Endothelial cell (in vitro differentiated cells): ENCODE measurements at places on chromosomes 11 and 22. TPM values are rescaled to one million over a fixed set of nuclear protein-coding genes. Genes with fewer than 3 reads are reported as not detected.

DNA sequence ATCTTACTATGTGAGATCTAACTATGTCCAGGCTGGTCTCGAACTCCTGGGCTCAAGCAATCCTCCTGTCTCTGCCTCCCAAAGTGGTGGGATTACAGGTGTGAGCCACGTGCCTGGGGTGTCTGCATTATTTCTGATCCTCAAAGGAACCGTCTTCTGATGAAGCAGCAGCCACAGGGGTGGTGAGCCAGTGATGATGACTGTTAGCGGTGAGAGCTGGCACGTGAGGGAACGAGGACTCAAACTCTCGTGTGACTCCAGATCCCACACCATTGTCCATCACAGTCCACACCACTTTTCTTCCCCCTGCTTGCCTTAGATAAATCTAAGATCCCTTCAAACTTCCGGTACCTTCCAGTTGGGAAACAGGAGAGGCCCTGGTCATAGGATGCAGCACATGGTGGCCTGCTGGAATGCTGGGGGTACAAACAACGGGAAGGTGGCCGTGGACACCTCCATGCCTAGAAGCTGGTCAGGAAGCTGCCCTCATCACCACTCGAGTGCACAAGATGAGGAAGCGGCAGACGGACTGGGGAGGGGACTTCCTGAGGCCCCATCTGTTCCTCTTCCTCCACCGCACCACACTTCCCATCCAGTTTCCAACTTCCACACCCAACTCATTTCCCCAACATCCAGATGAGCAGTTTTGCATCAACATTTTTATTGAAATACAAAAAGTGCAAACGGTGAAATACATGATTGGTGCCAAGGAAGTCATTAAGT is 23.8 kb downstream of the ARHGAP1 start:
- H3K4me1 ChIP-seq: peaks cover 39% of the 10 kb centered on the region
- DNase-seq: peak; percentile 24
- peak overlapping the region; percentile 26 for H3K4me3 ChIP-seq
- peak overlapping the region; percentile 91 for H3K27ac ChIP-seq
- peaks cover 35% of the 10 kb centered on the region for H3K36me3 ChIP-seq
- peaks cover 14% of the 10 kb centered on the region for H3K27me3 ChIP-seq

DNA sequence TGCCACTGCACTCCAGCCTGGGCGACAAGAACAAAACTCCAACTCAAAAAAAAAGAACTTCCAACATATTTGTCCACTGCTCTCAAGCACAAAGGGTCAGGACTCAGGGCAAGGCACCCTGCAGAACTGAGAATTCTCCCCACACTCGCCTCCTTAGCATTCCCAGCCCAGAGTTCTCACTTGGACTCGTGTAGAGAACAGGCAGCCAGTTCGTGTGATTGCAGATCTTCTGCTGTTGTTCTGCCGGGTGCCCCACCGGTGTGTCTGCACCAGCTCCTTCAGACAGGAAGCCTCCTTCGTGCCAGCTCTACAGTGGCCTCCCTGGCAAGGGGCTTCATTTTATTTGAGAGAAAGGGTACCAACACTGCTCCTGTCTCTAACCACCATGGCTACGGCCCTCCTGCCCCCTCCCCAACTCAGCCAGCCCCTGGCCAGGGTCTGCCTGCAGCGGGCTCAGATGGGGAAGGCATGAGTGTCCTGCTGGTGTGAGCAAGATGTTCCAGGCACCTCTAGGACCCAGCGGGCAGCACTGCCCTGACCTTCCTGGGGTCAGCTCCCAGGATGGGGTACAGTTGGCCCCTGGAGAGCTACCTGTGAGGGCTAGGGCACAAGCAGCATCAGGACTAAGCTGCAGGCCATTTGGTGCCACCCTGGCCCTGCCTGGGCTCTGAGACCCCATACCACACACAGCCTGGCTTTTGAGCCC is 19.5 kb upstream of the SCGB1A1 start:
- no peak for DNase-seq
- peaks cover 10% of the 10 kb centered on the region for H3K27me3 ChIP-seq
- no peak overlapping the region for H3K4me3 ChIP-seq
- H3K27ac ChIP-seq: no peak overlapping the region
- peaks cover 13% of the 10 kb centered on the region for H3K4me1 ChIP-seq

DNA sequence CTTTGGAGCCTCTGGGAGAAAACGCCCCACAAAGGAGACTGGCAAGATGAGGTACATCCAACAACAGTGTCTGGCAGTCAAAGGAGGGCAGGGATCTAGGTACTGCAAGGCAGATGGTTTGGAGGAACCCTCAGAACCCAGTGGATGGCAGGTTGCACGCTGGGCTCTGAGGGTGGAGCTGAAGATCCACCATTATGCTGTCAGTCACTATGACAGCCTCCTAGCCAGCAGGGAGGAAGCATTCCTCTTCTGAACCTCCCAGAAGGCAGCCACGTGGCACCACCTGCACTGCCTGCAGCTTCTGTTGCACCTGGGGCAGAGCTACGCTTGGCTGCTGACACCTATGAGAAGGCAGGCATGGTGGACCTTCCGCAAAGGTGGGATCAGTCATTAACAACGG is 40.2 kb downstream of the HTR3A start:
- H3K36me3 ChIP-seq: no peaks in the 10 kb centered on the region
- H3K4me1 ChIP-seq: no peaks in the 10 kb centered on the region
- H3K27ac ChIP-seq: no peak overlapping the region
- no peak for DNase-seq
- H3K4me3 ChIP-seq: no peak overlapping the region

DNA sequence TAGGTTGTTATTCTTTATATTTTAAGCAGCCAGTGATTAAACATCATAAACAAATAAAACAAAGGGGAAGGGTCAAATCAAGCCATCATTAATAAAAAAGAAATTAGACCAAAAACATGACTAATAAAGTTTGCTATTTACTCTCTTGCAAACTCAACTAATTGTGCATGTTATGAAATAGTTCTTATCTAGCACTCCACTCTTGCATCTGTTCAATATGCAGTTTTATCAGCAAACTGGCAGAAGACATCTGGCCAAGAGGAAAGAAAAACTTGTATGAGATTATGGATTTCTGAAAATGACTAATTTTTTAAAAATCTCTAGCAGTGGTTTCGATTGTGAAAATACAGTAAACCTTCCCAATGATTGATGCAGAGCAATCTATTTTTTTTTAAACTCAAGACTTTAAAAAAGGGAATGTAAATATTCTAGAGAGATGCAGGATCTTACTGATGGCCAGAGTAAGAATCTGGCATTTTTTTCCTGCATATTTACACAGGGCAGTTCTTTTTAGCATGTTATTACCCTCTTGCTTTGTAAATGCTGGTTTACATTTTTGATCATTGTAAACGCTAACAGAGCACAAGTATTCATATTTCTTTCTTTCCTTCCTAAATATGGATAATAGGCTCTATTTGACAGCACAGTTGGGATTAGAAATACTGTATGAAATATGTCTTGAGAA is 83.3 kb downstream of the GRIA4 start:
- no peaks in the 10 kb centered on the region for H3K4me1 ChIP-seq
- no peaks in the 10 kb centered on the region for H3K36me3 ChIP-seq
- no peak for DNase-seq
- H3K27me3 ChIP-seq: no peaks in the 10 kb centered on the region

DNA sequence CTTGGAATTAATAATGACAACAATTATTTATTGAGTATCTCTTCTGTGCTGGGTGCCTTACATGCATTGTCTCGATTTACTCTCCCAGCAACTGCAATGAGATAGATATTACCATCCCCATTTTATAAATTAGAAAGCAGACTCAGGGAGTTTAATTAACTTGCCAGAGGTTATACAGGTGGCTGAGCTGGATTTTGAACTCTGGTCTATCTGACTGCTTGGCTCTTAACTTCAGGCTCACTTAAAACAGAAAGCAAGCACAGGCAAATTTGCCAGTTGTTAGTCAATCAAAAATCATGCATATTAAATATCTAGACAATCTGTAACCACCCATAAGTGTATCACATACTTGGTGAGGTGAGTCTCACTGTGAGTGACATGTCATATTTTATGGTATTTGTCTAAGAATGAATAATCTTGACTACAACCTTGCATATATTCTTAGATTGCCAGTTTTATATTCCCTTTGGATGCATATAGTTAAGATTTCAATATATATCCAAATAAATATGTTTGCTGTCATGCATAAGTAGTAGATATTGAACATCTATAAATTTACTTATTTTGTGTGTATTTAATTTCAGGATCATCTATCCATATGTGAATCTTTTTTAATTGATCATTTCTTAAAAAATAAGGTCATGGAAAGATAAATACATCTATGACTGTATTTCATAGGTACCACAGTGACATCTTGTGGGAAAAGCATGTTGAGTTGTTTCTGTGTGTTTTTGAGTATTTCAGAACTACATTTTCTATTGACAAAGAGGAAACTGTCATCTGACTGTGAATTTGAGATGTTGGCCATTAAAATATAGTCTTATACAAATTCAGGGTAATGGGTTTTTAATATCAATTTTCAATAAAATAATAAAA is 112.0 kb upstream of the ARHGAP42 start:
- H3K27ac ChIP-seq: no peak overlapping the region
- no peak for DNase-seq
- H3K4me3 ChIP-seq: no peak overlapping the region
- H3K36me3 ChIP-seq: no peaks in the 10 kb centered on the region

DNA sequence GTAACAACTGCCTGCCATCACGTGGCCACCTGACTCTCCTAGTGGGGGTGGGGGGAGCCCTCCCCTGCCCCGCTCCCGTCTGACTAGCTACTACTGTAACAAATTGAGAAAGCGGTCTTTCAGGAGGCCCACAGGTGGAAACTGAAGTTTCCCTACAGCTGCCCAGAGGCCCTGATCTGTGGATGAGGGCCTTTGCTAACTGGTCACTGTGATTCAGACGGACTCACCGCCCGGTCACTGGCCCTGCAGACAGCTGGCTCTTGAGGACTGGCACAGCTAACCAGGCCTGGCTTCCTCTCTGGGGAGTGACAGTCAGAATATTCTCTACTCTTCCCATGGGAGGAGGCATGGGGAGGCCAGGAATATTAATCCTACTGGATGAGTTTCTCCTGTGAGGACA is 116.8 kb downstream of the ARHGAP8 start:
- DNase-seq: no peak
- no peak overlapping the region for H3K4me3 ChIP-seq
- no peaks in the 10 kb centered on the region for H3K4me1 ChIP-seq
- peaks cover 7% of the 10 kb centered on the region for H3K27me3 ChIP-seq
- no peak overlapping the region for H3K27ac ChIP-seq

DNA sequence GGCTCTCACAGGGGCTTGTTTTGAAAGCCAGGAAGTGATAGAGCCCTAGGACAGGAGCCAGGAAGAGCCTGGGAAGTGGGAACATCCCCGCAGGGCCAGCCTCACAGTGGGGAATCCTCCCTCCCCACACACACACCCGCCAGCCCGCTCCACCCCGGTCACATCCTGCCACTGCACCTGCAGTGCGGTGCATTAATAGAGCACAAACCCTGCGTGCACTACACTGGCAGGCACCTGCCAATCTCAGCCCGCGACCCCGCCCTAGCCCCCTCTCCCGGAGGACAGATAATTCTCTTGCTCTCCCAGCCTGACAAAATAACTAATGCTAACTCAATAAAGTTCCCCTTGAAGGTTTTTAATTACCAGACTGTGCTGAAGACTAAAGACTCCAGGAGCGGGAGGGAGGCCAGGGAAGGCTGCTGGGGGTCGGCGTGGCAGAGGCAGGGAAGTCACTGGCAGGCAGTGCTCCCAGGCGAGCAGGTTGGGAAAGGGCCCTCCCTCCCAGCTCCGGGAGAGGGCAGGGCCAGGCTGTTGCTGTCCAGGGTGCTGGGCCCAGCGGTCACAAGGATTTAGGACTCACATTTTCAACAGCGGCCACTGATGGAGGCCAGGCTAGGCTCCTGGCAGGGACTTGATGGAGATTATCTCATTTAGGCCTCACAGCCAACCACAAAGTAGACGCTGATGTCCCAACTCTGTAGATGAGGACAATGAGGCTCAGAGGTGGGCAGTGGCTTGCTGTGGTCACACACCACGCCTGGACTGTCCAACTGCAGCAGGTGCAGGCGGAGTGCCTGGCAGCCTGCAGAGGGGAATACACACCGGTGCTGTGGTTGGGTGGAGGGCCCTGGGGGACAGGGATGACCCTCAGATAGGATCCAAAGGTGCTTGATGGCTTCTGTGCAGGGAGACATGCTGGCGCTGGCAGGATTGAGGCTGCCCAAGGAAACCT is 23.9 kb upstream of the TCF20 start:
- H3K36me3 ChIP-seq: no peaks in the 10 kb centered on the region
- peaks cover 4% of the 10 kb centered on the region for H3K4me1 ChIP-seq
- DNase-seq: peak; percentile 85
- no peak overlapping the region for H3K4me3 ChIP-seq

DNA sequence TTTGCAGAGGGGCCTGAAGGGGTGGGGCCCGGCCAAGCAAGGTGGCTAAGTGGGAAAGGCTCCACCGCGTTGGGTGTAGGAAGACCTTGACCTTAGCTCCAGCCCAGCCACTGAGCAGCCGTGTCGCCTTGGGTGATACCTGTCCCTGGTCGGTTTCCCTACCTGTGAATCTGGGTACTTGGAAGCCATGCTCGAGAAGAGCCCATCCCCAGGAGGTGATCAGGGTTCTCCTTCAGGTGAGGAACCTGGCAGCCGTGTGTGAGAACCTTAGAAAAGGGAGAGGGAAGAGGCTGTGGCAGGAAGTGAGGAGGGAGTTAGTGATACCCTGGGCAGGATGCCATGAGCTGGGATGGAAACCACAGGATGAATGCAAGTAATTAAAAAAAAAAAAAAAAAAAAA is 21.6 kb downstream of the PPARA start:
- H3K4me1 ChIP-seq: peaks cover 4% of the 10 kb centered on the region
- no peak for DNase-seq
- peaks cover 5% of the 10 kb centered on the region for H3K27me3 ChIP-seq
- H3K36me3 ChIP-seq: peaks cover 9% of the 10 kb centered on the region
- H3K27ac ChIP-seq: no peak overlapping the region

DNA sequence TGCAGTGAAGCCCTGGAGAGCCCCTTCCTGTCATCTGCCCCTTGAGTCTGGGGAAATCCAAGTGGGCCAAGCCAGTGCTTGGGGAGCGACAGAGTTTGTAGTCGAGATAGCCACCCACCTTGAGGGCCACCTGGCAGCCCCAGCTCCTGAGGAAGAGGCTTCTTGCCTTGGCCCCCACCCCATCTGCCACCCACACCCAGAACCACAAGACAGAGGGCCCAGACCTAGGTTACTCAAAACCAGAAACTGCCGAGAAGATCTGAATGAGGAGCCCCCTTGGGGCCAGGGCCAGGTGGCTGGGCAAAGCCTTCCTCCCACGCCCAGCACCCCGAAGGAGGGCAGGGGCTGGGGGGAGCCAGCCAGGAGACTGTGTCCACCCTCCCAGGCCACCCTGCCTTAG is 18.8 kb upstream of the PRR5 start:
- H3K27ac ChIP-seq: no peak overlapping the region
- H3K27me3 ChIP-seq: peaks cover 9% of the 10 kb centered on the region
- no peak overlapping the region for H3K4me3 ChIP-seq
- DNase-seq: no peak

STK33 gene
- total RNA-seq: 17.9 TPM

SCGB1C1 gene
- total RNA-seq: not detected

DNA sequence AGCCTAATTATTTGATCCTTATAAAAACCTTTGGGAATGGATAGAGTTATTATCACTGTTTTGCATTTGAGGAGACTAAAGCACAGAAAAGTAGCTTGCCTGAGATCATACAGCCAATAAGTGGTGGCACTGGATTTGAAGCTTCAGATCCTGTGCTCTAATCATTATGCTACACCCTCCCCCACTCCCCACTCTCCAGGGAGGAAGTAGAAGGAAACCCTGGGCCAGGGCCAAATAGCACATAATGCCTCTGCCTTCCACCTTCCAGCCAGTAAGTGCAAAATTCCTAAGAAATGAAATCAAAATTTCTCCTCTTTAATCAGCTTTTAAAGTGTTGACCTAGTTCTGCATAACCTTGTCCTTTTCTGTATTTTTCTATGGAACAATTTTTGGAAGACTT is 61.6 kb downstream of the SIK2 start:
- peaks cover 3% of the 10 kb centered on the region for H3K27me3 ChIP-seq
- peaks cover 3% of the 10 kb centered on the region for H3K36me3 ChIP-seq
- H3K4me1 ChIP-seq: peaks cover 19% of the 10 kb centered on the region
- H3K27ac ChIP-seq: no peak overlapping the region

SHANK3 gene
- 223 TPM for total RNA-seq

AAMDC gene
- 24.7 TPM for total RNA-seq
